Heart left ventricle (tissue), 16 donors: ENCODE measurements at places on chromosomes 16 and 17. TPM values are rescaled to one million over a fixed set of nuclear protein-coding genes. Genes with fewer than 3 reads are reported as not detected.

DNA sequence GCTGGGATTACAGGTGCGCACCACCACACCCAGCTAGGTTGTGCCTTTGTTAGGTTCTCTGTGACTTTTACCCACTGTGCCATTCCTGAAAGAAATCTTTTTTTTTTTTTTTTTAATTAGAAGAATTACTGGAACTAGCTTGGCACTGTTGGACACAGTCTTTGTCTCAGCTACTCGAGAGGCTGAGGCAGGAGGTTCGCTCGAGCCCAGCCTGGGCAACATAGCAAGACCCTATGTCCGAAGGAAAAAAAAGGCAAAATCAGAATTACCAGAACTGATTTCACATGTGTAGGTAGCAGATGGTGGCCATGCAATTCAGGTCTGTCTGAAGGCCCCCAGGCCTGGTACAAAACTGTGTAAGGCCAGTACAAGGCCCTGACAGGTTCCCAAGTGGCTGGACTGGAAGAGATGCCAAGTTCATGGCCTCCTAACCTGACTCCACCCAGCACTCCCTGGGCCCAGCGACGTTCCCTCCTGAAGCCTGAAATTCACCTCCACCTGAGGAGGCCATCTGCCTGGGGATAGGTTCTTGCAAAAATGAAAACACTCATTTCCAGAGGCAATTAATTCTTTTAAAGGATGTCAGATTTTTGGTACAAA lies 23.0 kb downstream of the CARHSP1 start:
- peaks cover 13% of the 10 kb centered on the region for H3K4me1 ChIP-seq
- no peaks in the 10 kb centered on the region for H3K27me3 ChIP-seq
- DNase-seq = no peak
- H3K4me3 ChIP-seq = no peak overlapping the region
- no peak overlapping the region for H3K27ac ChIP-seq

Gene COX6A2
- total RNA-seq = 1,151 TPM

Gene FBXW10
- total RNA-seq = not detected

DNA sequence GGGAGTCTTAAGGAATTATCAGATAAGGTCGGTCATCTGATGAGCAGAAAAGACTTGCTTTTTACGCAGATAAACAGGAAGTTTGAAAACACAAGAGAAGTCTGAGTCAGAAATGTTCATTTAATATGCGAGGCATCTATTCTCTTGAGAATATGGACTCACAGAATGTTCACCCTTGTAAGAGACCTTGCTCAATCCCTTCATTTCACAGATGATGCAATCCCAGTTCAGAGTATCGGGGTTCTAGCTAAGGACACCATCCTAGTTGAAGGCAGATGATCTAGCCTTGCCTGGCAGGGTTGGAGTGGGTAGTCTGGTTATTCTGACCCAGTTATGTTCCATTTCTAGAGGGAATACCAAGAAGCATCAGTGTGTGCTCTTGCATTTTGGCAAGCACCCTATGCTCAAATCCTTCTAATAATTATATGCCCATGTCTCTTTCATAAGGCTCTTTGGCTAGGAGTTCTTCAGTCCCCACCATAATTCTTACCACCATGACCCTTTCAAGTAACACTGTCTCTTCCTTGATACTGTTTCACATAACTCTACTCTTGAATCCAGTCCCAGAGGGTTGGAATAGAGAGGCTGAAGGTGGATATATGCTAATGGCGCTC lies 42.5 kb downstream of the YPEL2 start:
- DNase-seq = no peak
- peak overlapping the region; percentile 89 for H3K27ac ChIP-seq
- H3K27me3 ChIP-seq = no peaks in the 10 kb centered on the region
- H3K4me3 ChIP-seq = no peak overlapping the region

Gene MAP2K6
- 2.5 TPM for total RNA-seq

GRCh38 chr17:78935419-78936323 lies 10.5 kb upstream of the TIMP2 start:
- H3K4me3 ChIP-seq = no peak overlapping the region
- no peaks in the 10 kb centered on the region for H3K36me3 ChIP-seq
- H3K27me3 ChIP-seq = no peaks in the 10 kb centered on the region
- no peak overlapping the region for H3K27ac ChIP-seq
